ENCODE measurements at places on chromosomes 12 and 14. TPM values are rescaled to one million over a fixed set of nuclear protein-coding genes. Genes with fewer than 3 reads are reported as not detected.

GRCh38 chr14:20631880-20632389 is 9.6 kb downstream of the OR6S1 start:
- no peak for DNase-seq

DNA sequence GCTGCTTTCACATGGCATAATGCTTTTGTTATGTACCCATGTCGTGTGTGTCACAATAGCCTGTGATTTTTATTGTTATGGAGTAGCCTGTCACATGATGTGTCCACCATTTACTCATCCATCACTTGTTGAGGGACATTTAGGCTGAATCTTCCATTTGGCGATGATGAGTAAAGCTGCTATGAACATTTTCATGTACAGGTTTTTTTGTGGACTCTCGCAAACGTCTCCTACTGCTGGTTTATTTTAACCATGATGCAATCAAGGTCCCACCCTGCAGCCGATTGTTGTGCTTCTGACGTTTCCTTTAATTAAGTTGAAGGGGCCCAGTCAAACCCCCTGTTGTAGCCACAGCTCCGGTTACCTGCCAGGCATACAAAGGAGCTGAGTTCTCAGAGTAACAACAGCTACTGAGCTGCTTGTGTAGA is 63.2 kb downstream of the ZNF664 start:
- no peak for DNase-seq

DNA sequence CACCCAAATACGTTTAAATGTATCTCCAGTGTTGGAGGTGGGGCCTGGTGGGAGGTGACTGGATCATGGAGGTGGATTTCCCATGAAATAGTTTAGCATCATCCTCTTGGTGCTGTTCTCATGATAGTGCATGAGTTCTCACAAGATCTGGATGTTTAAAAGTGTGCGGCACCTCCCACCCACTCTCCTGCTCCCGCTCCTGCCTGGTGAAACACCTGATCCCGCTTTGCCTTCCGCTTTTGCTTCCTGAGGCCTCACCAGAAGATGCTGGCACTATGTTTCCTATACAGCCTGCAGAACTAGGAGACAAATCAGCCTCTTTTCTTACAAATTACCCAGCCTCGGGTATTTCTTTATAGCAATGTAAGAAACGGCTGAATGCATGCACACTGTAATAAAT is 20.1 kb downstream of the EIF5 start:
- no peak for DNase-seq

The SLC25A47 gene
- total RNA-seq, result not detected

DNA sequence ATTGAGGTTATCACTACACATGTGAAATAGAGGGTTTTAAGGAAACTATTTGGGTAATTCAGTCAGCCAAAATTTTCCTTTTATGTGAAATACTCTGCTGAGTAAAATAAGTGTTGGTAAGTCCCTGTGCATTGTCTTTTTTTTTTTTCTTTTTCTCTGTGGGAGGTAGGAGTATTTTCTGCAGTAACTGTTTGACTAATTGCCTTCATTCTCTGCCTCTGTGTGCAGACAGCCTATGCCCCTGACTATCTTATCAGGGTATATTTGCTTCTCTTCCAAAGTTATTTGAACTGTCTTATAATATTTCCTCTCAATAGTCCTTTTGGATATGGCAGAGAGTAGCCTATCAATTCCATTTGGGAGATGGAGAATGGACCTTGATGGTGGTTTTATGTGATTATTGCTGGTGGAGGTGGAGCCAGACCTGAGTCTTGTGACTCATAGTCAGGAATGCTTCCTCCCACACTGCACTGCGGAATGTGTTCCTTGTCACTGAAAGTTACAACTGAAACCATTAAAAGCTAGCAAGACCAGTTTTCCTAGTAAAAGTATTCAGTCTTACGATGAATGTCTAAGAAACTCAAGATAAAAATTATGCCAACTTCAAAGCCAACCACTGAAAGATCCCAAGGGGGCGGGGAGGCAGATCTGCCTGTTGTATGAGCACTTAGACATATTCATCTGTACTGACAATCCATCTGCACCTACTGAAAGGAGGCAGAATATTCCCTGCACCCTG is 40.9 kb upstream of the STXBP6 start:
- DNase-seq, result no peak

The DTX1 gene
- total RNA-seq, result 1.1 TPM

DNA sequence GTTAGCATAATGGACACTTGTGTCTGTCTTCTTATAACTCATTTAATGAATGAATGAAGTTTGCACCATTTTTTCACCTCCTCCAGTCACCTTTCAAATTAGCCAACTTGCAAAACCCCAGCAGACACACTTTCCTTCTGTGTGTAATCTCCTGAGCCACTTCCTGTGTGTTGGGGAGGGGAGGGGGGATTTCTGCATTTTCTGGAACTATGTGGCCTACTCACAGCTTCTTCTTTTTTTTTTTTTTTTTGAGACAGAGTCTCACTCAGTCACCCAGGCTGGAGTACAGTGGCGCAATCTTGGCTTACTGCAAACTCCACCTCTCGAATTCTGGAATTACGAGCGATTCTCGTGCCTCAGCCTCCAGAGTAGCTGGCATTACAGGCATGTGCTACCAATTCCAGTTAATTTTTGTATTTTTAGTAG is 4.1 kb upstream of the SERPINA1 start:
- peak; percentile 91 for DNase-seq

GRCh38 chr12:47751561-47751960 is 7.1 kb downstream of the RAPGEF3 start:
- DNase-seq, result no peak

- no peak for DNase-seq
Observed at GRCh38 chr12:132305991-132306884, 23.2 kb downstream of the GALNT9 start.

The ADAMTS20 gene
- not detected for total RNA-seq

DNA sequence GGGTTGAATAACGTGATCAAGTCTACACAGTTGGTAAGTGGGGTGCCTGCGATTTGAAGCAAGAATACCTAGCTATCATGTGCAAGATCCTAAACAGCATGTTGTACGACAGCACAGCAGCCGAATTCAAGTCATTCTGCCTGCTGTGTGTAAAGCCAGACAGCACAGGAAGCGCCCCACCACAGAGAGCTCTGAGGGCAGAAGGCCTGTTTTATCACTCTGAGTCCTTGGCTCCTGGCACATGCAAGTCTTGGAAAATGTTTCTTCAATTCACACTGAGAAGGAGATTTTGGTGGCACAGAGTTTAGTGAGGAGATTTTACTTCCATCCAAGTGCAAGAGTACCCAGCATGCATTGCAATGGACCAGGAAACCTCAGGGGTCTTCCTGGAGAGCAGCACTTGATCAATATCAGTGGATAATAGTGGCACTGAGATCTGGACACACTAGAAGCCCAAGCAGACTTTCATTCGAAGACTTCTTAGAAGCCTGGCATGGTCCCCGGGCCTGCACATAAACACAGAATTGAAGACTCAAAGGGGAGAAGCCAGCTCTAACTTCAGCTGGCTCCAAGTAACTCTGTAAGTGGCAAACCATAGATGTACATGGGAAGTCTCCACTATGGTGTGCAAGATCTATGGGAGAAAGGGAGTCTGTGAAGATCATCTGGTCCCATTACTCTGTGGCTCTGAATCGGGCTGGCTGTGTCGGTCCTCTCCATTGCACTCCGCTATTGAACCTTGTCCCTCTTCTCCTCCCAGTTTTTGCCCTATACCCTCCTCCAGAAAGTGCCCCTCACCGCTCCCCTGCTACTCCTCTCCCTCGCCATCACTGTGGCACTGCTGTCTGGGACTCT is 1.5 kb upstream of the KRT1 start:
- DNase-seq, result peak; percentile 52

- DNase-seq, result no peak
Observed at GRCh38 chr12:77070382-77070781, 5.0 kb upstream of the E2F7 start.

DNA sequence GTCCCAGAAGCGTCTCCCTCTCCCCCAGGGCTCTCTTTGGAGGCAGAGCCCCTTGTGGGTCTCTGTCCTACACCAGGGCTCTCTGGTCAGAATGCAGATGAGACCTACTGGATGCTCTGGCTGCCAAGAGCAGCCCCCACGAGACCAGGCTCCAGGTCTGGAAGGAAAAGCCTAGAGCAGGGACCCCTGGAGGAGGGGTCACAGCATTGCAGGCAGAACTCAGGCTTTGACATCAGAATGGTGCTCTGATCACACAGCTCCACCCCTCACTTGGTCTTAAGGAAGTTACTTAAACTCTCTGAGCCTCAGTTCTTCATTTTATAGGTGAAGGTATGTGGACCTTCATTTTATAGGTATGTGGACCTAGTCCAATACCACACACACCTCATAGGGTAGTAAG is 83.1 kb downstream of the ARL6IP4 start:
- DNase-seq, result no peak

- DNase-seq, result peak; percentile 70
Observed at GRCh38 chr12:51028126-51028812, 2.1 kb upstream of the SLC11A2 start.

DNA sequence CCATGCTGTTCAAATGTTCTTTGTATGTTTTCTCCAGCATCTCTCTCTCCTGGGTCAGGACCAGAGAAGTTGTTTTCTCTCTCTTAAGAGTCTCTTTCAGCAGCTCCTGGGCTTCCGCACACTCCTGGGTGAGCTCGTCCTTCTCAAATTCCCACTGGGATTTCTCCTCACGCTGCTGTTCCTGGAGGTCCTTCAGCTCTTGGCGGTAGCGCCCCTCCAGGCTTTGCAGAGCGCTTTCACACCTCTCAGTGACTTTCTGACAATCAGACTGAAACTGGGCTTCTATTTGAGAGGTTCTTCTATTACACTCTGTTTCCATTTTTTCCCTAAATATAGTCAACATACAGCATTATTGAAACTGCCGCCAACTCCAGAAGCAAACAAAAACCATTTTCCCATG is 72.7 kb downstream of the NIN start:
- no peak for DNase-seq

The PLEK2 gene
- total RNA-seq, result not detected

The ANKRD13A gene
- total RNA-seq, result 99.9 TPM

DNA sequence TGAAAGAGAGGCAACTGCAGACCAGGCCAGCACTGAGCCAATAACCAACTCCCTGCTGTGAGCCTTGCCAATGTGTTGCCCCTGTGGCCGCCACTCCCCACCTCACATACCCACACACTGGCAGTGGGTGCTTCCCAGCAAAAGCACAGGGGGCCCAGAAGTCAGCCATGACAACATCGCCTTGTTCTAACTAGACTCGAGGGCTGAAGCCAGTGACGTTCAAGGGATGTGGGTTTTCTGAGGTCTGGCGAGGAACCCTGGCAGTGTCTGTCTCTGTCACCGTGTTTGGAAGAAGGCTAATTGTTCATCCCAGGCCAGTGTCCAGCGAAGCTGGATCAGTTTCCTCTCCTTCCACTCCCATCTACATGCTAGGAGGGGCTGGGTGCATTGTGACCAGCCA is 311.8 kb upstream of the AMIGO2 start:
- no peak for DNase-seq

DNA sequence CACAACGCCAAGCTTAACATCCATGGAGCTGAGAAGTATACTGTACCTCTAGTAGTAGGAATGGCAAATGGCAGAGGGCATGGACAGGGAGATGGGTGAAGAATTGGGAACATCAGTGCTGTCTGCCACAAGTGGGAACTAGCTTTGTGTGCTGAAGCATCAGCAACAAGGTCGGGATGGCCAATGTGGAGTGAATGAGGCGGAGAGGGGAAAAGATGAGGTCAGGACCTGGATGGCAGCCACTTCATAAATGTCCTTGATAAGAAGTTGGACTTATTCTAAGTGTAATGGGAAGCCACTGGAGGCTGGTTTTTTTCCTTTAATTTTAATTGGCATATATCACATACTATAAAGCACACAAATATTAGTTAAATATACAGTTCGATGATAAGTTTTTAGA is 21.9 kb upstream of the CLMN start:
- no peak for DNase-seq

The RFX4 gene
- total RNA-seq, result not detected

The OTOGL gene
- under 0.01 TPM for total RNA-seq

The JAG2 gene
- total RNA-seq, result 1.1 TPM

GRCh38 chr12:12548713-12549112 is 13.9 kb downstream of the DUSP16 start:
- DNase-seq, result no peak

- no peak for DNase-seq
Observed at GRCh38 chr12:22935090-22935489, 310.1 kb downstream of the ETNK1 start.

The CCDC60 gene
- total RNA-seq, result not detected

DNA sequence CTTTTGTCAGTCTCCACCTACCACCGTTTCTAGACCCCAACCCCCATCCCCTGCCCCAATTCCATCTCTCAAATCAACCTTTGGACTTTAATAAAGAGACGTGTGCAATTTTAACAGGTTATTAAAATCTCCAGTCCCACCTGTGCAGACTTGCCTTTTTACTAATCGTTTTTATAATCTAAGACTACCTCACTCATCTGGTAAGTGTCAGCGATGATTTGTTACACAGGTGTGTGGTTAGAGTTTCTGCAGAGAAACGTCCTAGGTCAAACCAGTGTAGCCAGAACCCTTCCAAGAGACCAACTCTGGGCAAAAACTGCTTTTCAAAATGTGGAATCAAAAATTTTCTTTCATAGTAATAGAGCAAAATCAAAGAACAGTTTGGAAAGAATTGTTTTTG is 60.4 kb upstream of the PELI2 start:
- DNase-seq, result no peak

DNA sequence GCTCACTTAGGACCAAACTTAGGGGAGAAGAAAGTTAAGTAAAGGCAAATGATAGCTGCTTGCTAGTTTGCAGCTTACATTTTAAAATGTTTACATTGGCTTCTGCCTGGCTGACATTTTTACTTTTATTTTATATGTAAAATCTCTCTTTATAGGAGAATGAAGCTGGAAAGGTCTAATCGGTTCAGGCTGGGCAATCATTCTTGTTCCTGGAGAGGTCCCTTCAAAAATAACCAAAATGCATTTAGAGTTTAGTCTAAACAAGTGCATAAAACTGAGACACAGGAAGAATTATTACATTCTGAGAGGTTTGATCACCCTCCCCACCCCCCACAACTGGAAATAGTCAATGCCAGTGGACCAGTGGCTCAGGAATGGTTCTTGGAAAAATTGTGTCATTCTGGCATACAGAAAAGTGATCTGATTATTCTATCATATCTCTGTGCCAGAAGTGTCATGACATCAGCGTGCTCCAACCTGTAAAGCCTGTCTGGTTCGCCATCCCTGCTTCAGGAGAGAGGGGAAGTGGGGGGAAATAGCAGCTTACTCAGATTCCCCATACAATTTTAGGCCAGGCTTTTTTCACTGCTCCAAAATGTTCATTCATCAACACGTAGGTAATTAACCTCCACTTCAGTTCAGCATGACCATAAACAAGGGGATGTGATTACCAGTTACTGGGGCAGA is 4.2 kb downstream of the PRICKLE1 start:
- no peak for DNase-seq

DNA sequence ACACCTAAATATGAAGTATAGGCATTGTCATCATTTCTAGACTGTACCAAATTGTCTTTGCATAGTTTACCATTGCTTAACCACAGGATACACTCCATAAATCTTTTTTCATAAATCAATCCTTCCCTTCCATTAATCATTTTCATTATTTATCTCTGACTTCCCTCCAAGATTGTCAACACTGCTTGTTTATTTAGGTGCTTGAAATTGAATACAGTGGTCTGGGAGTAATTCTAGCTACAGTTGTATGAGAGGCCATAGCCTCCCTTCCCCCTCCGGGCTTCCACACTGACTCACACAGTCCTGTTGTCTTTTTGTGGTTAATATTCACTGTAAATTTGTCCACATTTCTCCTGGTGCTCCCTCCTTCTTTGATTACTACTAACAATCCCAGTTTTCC is 114.2 kb upstream of the ARID2 start:
- DNase-seq, result no peak
